ENCODE measurements at places on chromosomes 7 and 10. TPM values are rescaled to one million over a fixed set of nuclear protein-coding genes. Genes with fewer than 3 reads are reported as not detected.

SCART1 gene
- 1.9 TPM for polyA plus RNA-seq

ZNF777 gene
- 14.6 TPM for polyA plus RNA-seq

GRCh38 chr10:33666686-33667480 lies 332.4 kb upstream of the NRP1 start:
- no peak for DNase-seq

GRCh38 chr10:103837370-103838069 lies 17.9 kb downstream of the SH3PXD2A start:
- no peak for DNase-seq

- DNase-seq: no peak
These were observed 18.7 kb downstream of the FRMD4A start for GRCh38 chr10:14312014-14312413.

- no peak for DNase-seq
These were observed 197.3 kb downstream of the CREB5 start for GRCh38 chr7:28609608-28610007.

GRCh38 chr7:154672659-154673415 lies 330.1 kb downstream of the PAXIP1 start:
- no peak for DNase-seq

Measured in right renal pelvis (tissue), 4 donors.